ENCODE measurements at places on chromosomes 7 and 10. TPM values are rescaled to one million over a fixed set of nuclear protein-coding genes. Genes with fewer than 3 reads are reported as not detected.

Gene ACBD7
- 1.1 TPM for total RNA-seq

Gene HYAL4
- not detected for total RNA-seq

Gene CHRM2
- total RNA-seq, result not detected

Gene ZNF800
- total RNA-seq, result 13.3 TPM

Gene C7orf25
- 2.0 TPM for total RNA-seq

Gene C10orf67
- 0.08 TPM for total RNA-seq

Gene TCAF1
- 19.9 TPM for total RNA-seq

Gene PRLHR
- not detected for total RNA-seq

Gene POU6F2
- not detected for total RNA-seq

Gene BMPER
- total RNA-seq, result 4.3 TPM

Gene CDH23
- total RNA-seq, result 2.7 TPM

Gene CHAT
- not detected for total RNA-seq

Gene SLC26A4
- total RNA-seq, result 0.14 TPM

Gene CCDC6
- 33.9 TPM for total RNA-seq

Gene STEAP4
- 0.02 TPM for total RNA-seq
